ENCODE measurements at places on chromosomes 3 and 15.

DNA sequence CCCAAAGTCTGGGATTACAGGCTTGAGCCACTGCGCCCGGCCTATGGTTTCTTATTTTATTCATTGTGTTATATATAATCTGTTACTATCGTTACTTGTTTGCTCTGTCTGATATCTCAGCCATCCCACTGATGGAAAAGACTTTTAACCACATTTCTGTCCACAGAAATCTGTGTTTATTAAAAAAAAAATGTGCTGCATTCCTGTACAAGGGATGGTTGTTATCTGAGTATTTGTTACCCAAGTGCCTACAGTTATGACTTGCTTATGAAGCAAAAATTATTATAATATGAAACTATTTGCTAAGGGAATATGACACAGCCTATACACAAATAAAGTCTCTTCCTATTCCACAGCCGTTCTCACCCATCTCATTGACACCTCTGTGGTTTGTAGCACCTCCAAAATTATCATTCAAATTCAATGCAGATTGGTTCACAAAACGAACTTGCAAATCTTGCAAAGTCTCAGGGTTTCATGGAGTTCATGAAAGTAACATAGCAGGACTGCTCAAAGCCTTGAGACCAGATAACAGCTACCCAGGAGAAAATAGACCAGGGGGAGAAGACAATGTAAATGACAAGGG is 47.4 kb upstream of the UBE2E1 start:
- no peak for DNase-seq

- no peak for DNase-seq
Measured at GRCh38 chr3:156535162-156535627, 19.7 kb downstream of the SSR3 start.

DNA sequence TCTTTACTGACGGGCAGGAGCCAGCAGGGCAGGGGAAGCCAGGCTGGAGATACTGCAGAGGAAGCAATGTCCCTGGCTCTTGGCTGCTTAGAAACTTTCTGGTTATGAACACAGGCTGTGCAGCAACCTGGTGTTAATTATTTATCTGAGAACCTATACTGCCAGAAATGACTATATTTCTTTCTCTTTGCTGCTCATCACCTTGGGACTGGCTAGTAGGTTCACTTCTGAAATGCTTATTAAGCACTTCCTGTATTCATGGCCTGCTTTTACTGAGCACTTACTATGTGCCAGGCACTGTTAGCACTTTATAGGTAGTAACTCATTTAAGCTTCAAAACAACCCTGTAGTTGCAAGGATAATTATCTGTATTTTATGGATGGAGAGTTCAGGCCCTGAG is 57.6 kb downstream of the RAB11A start:
- no peak for DNase-seq

DNA sequence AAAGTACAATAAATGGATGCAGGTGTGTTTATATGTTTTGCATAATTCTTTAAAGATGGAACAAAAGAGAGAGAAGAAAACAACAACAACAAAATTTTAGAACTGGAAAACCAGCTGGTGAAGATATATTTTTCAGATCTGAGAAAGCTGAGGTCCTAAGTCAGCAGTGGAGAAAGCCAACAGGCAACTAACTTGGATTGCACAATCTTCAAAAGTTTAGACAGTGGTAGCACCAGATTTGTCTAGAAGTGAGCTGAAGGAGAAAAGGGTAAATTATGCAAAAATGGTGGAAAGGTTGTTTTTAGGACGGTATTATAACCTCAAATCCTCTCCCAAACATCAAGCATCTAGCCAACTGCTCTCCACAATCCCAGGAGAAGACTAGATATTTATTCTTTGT is 17.0 kb downstream of the FGF12 start:
- no peak for DNase-seq

GRCh38 chr3:49723296-49723627 is 489 bp downstream of the GMPPB start:
- peak; percentile 40 for DNase-seq

GRCh38 chr3:188330138-188330537 is 176.2 kb downstream of the LPP start:
- no peak for DNase-seq

DNA sequence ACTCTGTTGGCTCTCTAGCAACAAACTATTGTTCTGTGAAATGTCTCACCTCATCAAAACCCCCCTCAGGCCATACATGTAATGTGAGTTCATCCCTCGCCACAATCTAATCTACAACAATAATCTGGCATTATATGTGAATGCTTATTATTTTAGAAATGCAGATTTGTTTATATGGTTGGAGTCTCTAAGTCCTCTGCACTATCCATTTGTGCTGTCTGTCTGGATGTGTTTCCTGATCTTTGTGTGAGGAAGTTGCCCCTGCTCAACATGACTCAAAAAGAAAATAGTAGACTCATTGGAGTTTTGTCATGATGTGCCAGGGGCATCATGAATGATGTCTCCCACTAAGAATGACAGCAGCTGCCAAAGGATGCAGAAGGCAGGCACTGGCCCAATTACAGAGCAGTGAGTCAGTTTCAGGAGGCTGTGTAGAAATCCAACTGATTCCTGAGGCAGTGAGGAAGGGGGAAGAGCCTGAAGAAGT is 161.6 kb upstream of the PDZRN3 start:
- no peak for DNase-seq

GRCh38 chr3:125139386-125139785 is 73.2 kb downstream of the SLC12A8 start:
- no peak for DNase-seq

GRCh38 chr3:110381992-110382391 is 689.6 kb upstream of the NECTIN3 start:
- no peak for DNase-seq

GRCh38 chr15:86002444-86002843 is 77.2 kb upstream of the AGBL1 start:
- no peak for DNase-seq

GRCh38 chr3:141012571-141012970 is 38.6 kb upstream of the SPSB4 start:
- no peak for DNase-seq

DNA sequence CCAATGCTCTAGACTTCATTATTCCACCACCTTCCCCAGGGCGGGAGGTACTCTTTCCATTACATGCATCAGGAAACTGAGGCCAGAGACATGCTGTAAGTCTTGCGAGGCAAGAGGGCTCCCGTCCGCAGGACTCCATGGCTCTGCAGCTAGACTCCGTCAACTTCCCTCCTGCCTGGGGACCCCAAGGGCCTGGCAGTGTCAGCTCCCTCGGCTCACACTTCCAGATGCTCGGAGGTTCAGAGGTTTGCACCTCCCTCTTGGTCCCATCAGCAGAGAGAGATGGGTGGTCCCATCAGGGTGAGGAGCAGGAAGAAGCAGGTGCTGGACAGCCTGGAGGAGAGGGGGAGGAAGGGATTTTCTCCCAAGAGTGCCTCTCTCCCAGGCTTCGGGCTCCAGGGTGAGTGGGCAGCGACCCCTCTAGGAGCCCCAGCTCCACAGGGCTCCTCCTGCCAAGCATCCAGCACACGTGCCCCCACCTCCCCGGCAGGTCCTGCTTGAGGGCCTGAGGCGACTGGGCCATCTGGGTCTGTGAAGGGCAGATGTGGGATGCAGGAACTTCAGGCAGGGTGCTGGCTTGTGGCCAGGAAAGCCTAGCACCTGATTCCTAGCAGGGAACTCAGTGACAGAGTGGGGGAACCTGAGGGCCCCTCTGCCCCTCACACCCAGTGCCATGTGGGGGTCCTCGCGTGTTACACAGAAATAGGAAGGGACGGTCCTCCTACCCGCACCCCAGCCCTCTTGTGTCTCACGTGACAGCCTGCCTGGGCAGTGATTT is 9.3 kb downstream of the PAK6 start:
- no peak for DNase-seq

GRCh38 chr3:163878396-163878795 is 1199.9 kb downstream of the SI start:
- no peak for DNase-seq

GRCh38 chr15:75171408-75171807 is 30.3 kb upstream of the C15orf39 start:
- no peak for DNase-seq

- no peak for DNase-seq
Measured at GRCh38 chr3:46141813-46142212, 66.3 kb downstream of the CCR1 start.

DNA sequence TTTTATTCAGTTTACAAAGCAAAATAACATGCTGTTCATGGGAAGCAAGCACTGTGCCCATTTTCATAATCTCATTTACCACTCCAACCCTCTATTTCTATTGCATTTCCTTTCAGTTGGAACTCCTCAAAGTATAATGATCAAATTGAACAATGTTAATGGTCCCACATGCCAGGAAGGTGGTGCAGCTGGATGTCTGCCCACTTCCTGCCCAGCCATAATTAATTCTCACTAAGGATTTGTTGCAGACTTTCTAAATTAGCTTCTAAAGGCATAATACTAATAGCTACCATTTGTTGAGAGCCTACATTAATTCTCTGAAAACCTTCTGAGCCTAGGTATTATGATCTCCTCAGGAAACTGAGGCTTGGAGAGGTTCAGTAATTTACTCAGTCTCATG is 316.1 kb upstream of the TPM1 start:
- no peak for DNase-seq

- DNase-seq = no peak
Measured at GRCh38 chr3:42090973-42091731, at the start of gene TRAK1. TSS of gene TRAK1 (plus strand) at chr3:42091357. CDS start at chr3:42091470, 113 bp downstream.

GRCh38 chr15:71325481-71325880 is 210.2 kb downstream of the THSD4 start:
- DNase-seq = no peak

DNA sequence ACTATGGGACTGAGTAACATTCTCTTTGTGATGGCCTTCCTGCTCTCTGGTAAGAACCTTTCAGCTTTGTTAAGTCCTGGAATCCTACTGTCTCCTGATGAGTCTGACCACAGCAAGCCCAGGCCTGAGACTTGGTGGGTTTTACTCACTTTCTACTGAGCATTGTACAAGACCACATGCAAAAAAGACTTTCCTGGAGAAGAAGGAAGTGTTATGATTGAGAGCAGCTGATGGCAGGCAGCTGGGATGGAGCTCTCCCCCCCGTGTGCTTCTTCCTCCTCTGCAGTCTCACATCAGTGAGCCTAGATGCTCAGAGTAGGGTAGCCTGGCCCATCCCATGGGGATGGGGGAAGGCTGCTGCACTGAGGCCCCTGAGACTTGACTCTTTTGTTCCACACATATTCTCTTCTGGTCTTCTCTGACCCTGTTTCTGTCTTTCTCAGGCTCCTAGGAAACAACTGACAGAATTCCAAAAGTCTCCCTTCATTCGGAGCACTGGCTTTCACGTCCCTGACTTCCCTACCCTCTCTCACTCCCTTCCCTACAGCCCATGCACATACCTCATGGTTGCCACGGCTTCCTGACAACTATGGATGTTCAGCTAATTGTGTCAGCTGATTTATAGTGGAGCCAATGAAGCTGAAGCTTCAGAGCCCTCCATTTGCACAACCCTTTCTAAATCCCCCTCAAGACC is 36.6 kb downstream of the CD86 start:
- DNase-seq = no peak

DNA sequence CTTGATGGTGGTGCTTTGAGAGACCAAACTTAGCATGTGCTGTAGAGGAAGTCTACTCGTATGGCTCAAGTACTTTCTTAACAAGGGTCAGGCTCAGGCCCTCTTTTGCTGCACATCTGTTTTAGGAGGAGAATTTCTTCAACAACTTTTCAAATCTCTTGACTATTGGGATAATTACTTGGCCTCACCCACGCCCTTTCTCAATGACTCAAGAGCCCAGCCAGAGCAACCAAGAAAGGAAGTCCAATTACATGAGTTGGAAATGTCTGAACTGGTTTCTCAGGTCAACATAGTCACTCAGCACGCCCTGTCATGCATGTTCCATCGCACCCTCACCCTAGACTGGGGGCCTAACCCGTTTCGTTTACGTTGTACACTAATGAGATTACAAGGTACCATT is 44.8 kb upstream of the UMPS start:
- no peak for DNase-seq

DNA sequence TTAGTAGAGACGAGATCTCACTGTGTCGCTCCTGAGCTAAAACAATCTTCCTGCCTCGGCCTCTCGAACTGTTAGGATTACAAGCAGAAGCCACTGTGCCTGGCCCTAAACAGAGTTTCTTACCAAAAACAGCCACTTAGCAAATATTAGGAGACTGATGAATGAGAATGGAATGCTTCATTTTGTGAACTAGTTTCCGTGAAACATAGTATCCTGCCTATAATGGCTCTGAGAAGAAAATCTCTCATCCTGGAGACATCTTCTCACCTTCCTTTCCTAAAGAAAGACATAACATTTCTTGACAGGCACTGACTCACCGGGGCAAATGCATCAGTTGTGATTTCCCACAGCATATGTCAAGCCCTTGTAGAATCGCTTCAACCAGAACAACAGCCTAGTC is 44.9 kb downstream of the GJD2 start:
- DNase-seq = no peak

DNA sequence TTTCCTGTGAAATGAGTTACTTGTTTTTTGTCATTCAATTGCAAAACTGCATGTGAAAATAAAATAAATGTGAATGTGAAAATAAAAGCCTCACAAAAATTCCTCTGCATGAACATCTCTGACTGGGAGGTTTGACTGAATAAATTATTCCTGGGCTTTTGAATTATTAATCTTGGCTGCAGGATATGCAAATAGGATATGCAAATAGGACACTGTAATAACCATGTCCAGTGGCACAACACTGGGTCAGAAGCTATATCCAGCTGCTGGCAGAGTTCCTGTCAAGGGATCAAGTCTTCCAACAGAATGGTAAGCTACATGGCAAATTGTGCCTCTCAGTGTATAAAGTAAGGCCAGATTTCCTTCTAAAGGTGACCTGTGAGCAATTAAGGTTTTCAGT is at the start of gene SUCNR1:
SUCNR1 (plus strand) TSS at position 246 of the 400 bp plus-strand sequence. CDS start 6,250 bp downstream, outside the sequence.
- no peak for DNase-seq

GRCh38 chr3:123949641-123950040 is 11.4 kb downstream of the CCDC14 start:
- DNase-seq = no peak

DNA sequence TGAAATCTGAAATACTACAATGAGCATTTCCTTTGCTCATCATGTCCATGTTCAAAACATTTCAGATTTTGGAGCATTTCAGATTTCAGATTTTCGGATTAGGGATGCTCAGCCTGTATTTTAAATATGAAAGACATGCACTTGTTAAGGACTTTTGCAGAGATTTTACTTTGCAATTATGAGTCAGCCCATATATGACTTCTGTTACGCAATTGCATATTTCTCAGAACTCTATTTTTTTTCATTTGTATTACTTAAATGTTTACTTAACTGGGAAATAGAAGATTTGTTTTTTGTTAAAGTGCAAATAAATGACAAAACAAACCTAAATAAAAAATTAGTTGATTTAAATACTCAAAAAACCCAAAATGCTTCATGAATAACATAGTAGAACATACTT is 376.2 kb downstream of the ZBTB20 start:
- DNase-seq = no peak

- DNase-seq = no peak
Measured at GRCh38 chr3:184660931-184661330, 50.9 kb downstream of the MAGEF1 start.

- no peak for DNase-seq
Measured at GRCh38 chr3:159996018-159996417, 7.4 kb downstream of the IL12A start.

DNA sequence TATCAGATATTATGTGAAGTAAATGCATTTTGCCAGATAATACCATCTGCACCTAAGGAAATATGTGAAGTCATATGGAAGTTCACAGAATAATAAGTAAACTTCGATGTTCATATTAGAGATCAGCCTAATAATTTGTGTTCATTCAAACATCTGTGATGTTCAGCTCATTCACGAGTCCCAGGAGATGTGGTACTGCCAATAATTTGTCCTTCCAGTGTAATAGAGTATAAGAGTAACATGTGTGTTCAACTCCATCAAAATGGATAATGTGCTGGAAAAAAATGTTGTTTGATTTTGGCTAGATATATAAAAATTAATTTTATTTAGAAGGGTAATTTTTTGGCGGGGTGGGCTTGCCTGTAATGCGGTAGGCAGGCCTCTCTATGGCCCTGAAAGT is 75.4 kb upstream of the ARL6 start:
- DNase-seq = no peak
